ENCODE measurements at places on chromosomes 2 and 18. TPM values are rescaled to one million over a fixed set of nuclear protein-coding genes. Genes with fewer than 3 reads are reported as not detected.
A peak's percentile ranks its signal among the peaks of the same experiment; 100 is the strongest.

The LPIN1 gene
- 43.5 TPM for total RNA-seq

The FAP gene
- 10.1 TPM for total RNA-seq

The WDPCP gene
- total RNA-seq: 20.8 TPM

The IGFBP5 gene
- 914 TPM for total RNA-seq

- H3K27me3 ChIP-seq: no peaks in the 10 kb centered on the region
- no peak for DNase-seq
- H3K4me1 ChIP-seq: peaks cover 18% of the 10 kb centered on the region
- H3K4me3 ChIP-seq: no peak overlapping the region
- H3K27ac ChIP-seq: no peak overlapping the region
- no peaks in the 10 kb centered on the region for H3K36me3 ChIP-seq
These were observed 53.2 kb downstream of the SMAD7 start for GRCh38 chr18:48897531-48897930.

DNA sequence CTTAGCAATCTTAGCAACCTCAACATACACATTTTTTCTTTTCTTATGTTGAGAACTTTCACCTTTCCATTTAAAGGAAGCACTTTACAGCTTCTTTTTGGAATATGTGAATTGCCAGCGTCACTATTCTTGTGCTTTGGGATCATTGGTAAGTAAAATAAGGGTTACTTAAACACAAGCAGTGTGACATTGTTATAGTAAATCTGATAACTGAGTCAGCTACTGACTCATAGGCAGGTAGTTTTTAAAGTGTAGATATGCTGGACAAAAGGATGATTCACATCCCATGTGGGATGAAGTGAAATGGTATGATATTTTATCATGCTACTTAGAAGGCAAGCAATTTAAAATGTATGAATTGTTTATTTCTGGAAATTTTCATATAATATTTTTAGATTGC is 637.2 kb downstream of the DCDC2C start:
- H3K27ac ChIP-seq: no peak overlapping the region
- no peaks in the 10 kb centered on the region for H3K36me3 ChIP-seq
- H3K4me3 ChIP-seq: no peak overlapping the region
- H3K4me1 ChIP-seq: no peaks in the 10 kb centered on the region
- H3K27me3 ChIP-seq: no peaks in the 10 kb centered on the region

GRCh38 chr2:190069936-190070696 is 7.6 kb upstream of the MSTN start:
- no peaks in the 10 kb centered on the region for H3K27me3 ChIP-seq
- no peaks in the 10 kb centered on the region for H3K36me3 ChIP-seq
- peaks cover 4% of the 10 kb centered on the region for H3K4me1 ChIP-seq
- DNase-seq: peak; percentile 46
- H3K4me3 ChIP-seq: no peak overlapping the region

DNA sequence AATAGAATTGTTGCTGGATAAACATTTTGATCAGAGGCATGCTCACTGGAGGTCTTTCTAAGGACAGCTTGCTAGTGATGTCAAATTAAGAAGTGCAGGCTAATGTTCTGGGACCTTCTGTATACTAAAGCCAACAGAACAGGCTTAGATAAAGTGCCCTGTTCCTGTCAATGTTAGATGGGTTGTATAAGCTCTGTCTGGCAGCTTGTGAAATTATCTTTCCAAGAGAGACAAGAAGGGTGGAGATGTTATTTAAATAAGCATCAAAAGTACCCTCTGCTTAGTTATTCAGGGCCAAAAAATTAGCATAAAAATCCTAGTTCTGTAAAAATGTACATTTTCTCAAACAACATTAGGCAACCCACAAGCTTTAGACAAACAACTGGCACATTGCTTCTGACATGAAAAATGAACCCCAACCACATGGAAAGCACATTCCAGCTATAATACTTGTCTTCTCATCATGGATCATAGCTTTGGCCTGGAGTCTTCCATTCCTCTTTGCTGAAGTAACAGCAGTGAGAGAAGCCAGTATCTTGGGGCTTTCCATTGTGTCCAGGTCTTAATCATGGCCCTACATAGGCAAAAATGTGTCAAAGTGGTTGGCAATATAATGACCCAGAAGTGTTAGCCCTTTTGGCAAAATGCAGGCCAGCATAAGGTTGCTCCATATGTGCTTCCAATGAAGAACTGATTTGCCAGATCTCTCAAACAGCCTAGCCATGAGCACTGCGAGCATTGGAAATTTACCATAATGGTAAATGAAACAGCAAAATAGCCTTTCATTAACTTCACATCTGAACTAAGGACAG is 478.1 kb upstream of the ZNF804A start:
- H3K4me1 ChIP-seq: no peaks in the 10 kb centered on the region
- no peak overlapping the region for H3K4me3 ChIP-seq
- H3K36me3 ChIP-seq: no peaks in the 10 kb centered on the region
- H3K27me3 ChIP-seq: no peaks in the 10 kb centered on the region
- no peak overlapping the region for H3K27ac ChIP-seq
